T-helper 22 cell (primary cell): ENCODE measurements at places on chromosomes 1 and 21.

DNA sequence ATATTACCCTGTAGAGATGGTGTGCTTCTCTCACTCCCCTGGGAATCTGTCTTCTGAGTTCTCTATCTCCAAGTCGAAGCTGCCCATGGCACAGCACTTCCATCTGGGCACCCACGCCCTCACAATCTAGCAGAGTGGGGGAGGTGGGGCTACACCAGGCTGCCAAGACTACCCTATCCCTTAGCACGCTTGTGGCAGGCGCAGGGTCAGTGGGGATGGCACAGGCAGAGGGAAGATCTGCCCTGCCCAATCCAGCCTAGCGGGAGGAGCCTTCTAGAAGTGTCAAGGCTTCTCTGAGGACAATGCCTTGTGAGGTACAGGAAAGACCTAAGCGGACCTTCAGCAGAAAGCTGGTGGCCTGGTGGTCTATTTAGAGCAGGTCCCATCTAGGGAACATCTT lies 49.1 kb downstream of the DMAP1 start:
- DNase-seq, result no peak

- no peak for DNase-seq
Observed at GRCh38 chr1:82485591-82486369, 685.0 kb downstream of the ADGRL2 start.

- no peak for DNase-seq
Observed at GRCh38 chr21:34548781-34549376, 36.9 kb upstream of the KCNE1 start.

DNA sequence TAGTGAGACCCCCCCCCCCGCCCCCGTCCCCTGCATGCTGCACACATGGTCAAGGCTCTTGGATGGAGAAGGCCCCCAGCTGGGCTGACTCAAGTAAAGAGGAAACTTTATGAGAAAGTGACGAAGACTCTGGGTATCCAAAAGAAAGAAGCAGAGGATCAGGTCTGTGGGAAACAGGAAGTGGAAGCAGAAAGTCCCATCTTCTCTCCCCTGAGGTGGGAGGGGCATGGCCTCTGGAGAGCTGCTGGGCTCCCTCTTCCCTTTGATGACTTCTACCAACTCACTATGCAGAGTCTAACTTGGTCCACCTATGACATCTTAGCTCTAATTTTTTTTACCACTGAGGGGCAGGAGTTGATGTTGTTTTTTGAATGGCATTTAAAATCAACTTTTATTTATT lies 42.7 kb upstream of the LIN9 start:
- DNase-seq, result no peak

GRCh38 chr1:101452825-101453224 lies 216.0 kb downstream of the S1PR1 start:
- no peak for DNase-seq

- DNase-seq, result no peak
Observed at GRCh38 chr1:179930867-179931266, 23.7 kb upstream of the CEP350 start.

DNA sequence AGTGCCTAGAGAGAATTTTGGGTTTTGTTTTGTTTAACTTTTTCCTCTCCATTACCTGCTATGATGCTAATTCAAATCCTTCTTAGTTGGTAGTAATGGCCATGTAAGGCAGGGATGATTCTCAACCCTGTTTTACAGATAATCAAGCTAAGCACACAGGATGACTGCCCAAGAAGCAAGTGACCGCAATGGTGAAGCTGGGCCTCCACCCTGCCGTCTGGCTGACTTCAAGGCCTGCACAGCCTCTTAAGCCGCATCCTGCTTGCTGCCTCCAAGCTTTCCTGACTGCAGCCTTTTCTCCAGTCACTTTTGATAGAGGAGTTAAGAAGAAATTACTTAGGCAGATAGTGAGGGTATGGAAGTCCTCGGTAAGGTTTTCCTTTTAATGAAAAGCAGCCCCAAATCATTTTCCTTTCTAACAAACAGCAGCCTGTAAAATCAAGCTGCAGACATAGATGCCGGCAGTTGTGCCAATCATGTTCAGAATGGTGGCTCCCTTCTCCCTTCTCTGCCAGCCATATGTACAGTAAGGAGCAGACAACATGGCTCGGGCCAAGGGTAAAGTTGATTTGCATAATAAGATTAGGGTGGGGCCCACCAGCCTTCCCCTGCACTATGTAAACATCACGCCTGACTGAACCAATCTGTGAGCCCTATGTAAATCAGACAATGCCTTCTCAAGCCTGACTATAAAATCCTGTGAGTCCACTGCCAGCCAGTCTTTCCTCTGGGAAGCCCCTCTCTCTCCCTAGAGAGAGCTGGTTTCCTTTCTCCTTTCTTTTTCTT lies 8.8 kb upstream of the CTBS start:
- no peak for DNase-seq

DNA sequence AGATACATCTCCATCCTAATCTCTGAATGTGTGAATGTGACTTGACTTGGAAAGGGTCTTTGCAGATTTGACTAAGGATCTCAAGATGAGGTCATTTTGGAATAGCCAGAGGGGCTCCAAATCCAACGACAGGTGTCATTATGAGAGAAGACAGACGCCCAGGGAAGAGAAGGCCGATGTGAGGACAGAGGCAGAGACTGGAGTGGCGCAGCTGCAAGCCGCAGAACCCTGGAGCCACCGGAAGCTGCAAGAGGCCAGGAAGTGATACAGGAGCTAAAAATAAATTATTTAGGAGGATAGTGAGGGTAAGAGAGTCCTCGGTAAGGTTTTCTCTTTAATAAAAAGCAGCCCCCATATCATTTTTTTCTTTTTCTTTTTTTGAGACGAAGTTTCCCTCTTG lies 9.7 kb upstream of the AADACL4 start:
- DNase-seq, result no peak

DNA sequence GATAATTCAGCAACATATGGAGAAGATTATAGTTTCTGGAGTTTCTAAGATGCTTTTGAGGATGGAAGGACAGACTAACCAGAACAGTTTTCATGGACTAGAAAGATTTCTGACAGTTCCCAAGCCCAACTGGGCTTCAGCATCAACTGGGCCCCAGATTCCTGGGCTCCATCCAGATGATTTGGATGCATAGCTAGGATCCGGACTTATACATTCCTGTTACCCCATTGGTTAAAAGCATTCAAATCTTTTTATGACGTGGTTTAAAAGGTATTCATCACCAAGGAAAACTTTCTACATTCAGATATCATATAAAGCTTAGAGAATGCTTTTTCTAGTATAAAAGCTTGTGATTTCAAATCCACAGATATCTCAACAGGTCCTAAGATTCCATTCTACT lies 29.7 kb downstream of the TSHB start:
- DNase-seq, result no peak

DNA sequence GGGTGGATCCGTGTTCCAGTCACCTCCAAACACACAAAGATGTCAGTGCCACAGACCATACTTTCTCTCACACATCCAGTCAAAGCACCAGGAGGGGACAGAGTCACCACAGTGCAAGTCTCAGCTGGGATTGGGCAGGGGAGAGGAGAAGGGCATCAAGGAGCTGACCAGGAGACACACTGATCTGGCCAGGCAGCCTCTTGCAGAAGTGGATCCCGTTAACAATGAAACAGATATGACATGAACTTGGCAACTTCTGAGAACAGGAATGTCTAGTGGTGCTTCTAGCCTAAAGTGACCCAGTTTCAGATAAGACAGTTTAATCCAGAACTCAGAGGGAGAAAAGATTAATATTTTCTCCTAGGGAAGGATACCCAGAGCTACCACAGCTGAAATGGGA lies 71.0 kb downstream of the HIVEP3 start:
- no peak for DNase-seq

DNA sequence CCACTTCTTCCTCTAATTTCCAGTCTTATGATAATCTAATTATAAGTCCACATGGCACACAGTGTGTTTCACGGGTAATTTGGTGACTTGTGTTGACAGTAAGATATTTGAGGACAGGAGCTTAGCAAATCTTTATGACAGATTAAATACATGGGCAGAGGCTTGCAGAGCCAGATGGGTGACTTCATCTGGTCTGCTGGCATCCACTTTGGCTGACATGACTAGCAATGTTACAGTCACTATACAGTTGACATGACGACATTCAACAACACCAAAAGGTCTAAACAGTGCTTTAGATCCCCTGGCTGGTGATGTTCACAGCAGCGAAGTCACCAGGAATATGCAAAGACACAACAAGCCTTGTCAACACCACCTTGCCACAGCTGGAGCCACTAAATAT lies 147.2 kb downstream of the ETS2 start:
- DNase-seq, result no peak

- DNase-seq, result no peak
Observed at GRCh38 chr1:220908757-220909156, 29.5 kb downstream of the HLX start.

- no peak for DNase-seq
Observed at GRCh38 chr1:58857680-58858673, 74.1 kb upstream of the JUN start.

DNA sequence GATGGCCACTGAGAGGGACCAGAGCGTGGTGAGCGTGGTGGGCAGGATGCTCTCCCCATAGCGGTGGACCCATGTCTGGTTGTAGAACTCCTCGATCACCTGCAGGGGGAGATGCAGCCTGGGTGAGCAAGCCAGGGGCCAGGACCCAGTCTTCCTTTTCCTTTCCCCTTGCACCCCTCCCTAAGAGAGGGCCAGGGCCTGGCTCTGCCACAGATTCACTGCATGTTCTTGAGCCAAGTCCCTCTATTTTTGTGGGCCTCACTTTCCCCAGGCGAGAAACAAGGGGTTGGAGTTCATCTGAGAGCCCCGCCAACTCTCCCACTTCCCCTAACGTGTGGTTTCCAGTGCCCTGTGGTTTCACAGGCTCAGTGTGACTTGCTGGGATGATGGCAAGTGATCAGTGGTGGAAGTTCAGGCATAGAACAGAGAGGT lies 27.5 kb downstream of the SLC2A1 start:
- DNase-seq, result peak; percentile 32

- DNase-seq, result no peak
Observed at GRCh38 chr1:10986525-10986890, 25.9 kb upstream of the TARDBP start.

GRCh38 chr1:17795836-17796645 lies 40.9 kb downstream of the ACTL8 start:
- no peak for DNase-seq

DNA sequence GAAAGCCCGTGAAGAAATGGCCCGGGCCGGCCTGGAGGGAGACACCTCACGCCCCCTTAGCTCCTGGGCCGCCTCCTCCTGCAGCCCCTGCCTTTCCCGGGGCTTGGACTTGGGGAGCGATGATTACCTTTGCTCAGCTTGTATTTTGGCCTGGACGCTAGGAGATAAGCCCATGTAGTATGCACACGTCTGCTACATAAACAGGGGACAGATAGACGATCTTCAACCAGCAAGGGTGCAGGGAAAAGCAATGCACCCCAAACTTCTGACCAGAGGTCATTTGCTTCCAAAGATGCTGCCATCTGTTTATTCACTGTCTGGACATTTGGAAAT lies 936 bp downstream of the TP73 start:
- no peak for DNase-seq

DNA sequence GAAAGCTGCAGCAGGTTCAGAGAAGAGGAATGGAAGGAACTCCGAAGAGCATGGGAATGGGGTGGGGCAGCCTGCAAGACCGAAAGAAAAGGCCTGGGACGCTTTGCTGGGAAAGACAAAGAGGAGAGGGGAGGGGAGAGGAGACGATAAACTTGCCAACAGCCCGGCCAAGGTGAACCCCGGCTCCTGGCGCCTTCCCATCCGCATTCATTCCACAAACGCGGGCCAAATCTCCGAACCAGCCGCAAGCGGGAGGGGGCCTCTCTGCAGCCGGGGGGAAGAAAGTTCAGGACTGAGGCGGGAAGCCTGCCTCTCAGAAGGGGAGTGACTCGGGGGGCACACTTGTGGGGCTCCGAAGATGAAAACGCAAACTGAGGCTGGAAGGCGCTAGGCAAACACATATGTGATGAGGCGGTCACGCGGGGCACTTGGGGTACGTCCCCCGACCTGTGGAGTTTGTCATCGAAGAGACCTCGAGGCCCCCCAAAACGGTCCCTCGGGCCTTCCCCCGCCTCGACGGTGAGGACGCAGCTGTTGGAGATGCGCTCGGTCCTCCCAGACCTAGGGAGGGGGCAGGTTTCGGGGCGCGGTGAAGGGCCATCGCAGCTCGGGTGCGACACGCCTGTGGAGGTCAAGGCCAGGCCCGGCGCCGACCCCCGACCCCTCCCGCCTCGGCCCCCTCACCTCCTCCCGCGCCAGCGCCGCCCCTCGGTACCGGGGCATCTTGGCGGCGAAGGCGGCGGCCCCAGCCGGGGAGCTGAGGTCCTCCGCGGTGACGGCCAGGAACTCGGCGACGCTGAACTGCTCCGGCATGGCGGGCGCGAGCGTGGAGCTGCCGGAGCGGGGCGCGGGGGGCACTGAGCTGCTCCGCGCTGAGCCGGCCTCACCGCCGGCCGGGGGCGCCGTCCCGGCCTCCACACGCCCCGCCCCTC lies at the start of gene ASAP3:
ASAP3 (minus strand) TSS at position 859 of the 932 bp plus-strand sequence; CDS start at position 813, 46 bp downstream.
- DNase-seq, result no peak

- DNase-seq, result no peak
Observed at GRCh38 chr21:37231249-37231645, 35.9 kb downstream of the VPS26C start.

GRCh38 chr1:29757866-29758780 lies 521.8 kb downstream of the PTPRU start:
- DNase-seq, result no peak

- no peak for DNase-seq
Observed at GRCh38 chr1:39992888-39993287, 37.9 kb downstream of the MFSD2A start.

- no peak for DNase-seq
Observed at GRCh38 chr1:115337633-115338456, at the start of gene NGF. Gene NGF (minus strand): TSS chr1:115338249. CDS start chr1:115286795, 51,454 bp downstream.

GRCh38 chr1:93328809-93329760 lies 16.6 kb upstream of the DR1 start:
- no peak for DNase-seq

- DNase-seq, result no peak
Observed at GRCh38 chr1:36583980-36584782, 101.5 kb upstream of the CSF3R start.

- DNase-seq, result no peak
Observed at GRCh38 chr1:7743346-7743745, 27.8 kb upstream of the VAMP3 start.

GRCh38 chr1:56867491-56867890 lies 12.9 kb downstream of the C8A start:
- no peak for DNase-seq

GRCh38 chr1:215606564-215607168 lies 39.6 kb downstream of the KCTD3 start:
- no peak for DNase-seq

GRCh38 chr1:154350383-154350782 lies 25.1 kb downstream of the ATP8B2 start:
- DNase-seq, result no peak
